Cardiac atrium fibroblast (primary cell): ENCODE measurements at places on chromosomes 1 and 21. TPM values are rescaled to one million over a fixed set of nuclear protein-coding genes. Genes with fewer than 3 reads are reported as not detected.

The C1QA gene
- not detected in 2 replicates for total RNA-seq

The NPR1 gene
- 9.4 and 11.7 TPM in 2 replicates for total RNA-seq

The FAM72B gene
- total RNA-seq = 0.72 and 4.1 TPM in 2 replicates

The TMEM269 gene
- total RNA-seq = not detected in 2 replicates

The RIPPLY3 gene
- not detected in 2 replicates for total RNA-seq

The IL12RB2 gene
- not detected in 2 replicates for total RNA-seq

The PFDN2 gene
- total RNA-seq = 32.1 and 40.5 TPM in 2 replicates

The SAMSN1 gene
- 0.54 TPM in 1 of 2 replicates, not detected in the other for total RNA-seq

The CZIB gene
- total RNA-seq = 40.3 and 61.6 TPM in 2 replicates

The ELAVL4 gene
- not detected in 2 replicates for total RNA-seq

The THEM5 gene
- total RNA-seq = not detected in 2 replicates

The STIL gene
- total RNA-seq = 3.7 and 4.9 TPM in 2 replicates

The SPATA45 gene
- not detected in 2 replicates for total RNA-seq

The PGLYRP3 gene
- not detected in 2 replicates for total RNA-seq

The KCNH1 gene
- total RNA-seq = not detected in 2 replicates

The CFHR3 gene
- not detected in 2 replicates for total RNA-seq

The UMODL1 gene
- total RNA-seq = not detected in 2 replicates

The ST6GALNAC5 gene
- total RNA-seq = not detected in 2 replicates

The TMEM82 gene
- not detected in 2 replicates for total RNA-seq

The PROX1 gene
- 0.16 TPM in 1 of 2 replicates, not detected in the other for total RNA-seq

The GJB5 gene
- total RNA-seq = not detected in 2 replicates

The MUL1 gene
- 30.3 and 30.8 TPM in 2 replicates for total RNA-seq

The CR2 gene
- total RNA-seq = not detected in 2 replicates

The CD1D gene
- 9.7 and 11.0 TPM in 2 replicates for total RNA-seq

The HLX gene
- 7.0 and 10.5 TPM in 2 replicates for total RNA-seq

The STUM gene
- total RNA-seq = 0.65 TPM in 1 of 2 replicates, not detected in the other

The MSH4 gene
- under 0.01 TPM in 2 replicates for total RNA-seq

The NR0B2 gene
- not detected in 2 replicates for total RNA-seq

The ARHGEF19 gene
- total RNA-seq = 4.5 and 11.4 TPM in 2 replicates

The LAMC2 gene
- 4.3 and 5.3 TPM in 2 replicates for total RNA-seq

The CCDC27 gene
- total RNA-seq = not detected in 2 replicates

The OR2L3 gene
- total RNA-seq = not detected in 2 replicates

The AKNAD1 gene
- total RNA-seq = not detected in 2 replicates
